ENCODE measurements at places on chromosomes 16 and 17.

DNA sequence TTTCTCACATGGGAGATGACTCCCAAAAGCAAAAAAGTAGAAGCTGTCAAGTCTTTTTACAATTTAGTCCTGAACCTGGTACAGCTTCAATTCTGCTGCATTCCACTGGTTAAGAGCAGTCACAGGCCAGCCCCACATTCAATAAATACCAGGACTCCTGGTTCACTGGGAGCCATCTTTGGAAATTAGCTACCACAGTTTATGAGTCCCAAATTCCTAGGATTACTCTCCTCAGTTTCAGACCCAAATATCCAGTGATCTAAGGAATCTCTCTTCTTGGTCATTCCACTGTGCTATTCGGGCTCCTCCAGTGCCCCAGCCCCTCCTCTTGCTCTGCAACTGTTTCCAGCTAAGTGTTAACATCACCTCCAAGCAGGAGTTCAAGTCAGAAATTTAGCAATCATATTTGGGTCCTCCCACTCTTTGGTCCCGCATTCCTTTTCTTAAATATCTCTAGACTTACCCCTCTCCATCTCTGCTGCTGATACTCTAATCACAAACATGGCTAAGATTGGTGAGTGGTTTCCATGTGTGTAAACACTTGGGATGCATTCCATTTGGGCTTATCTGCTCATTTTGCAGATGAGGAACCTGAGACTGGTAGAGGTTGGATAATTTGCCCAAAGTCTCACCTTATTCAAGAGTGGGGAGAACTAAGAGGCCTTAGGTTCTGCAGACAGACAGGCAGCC, 9.6 kb upstream of the WIPF2 start:
- DNase-seq = peak; percentile 17

DNA sequence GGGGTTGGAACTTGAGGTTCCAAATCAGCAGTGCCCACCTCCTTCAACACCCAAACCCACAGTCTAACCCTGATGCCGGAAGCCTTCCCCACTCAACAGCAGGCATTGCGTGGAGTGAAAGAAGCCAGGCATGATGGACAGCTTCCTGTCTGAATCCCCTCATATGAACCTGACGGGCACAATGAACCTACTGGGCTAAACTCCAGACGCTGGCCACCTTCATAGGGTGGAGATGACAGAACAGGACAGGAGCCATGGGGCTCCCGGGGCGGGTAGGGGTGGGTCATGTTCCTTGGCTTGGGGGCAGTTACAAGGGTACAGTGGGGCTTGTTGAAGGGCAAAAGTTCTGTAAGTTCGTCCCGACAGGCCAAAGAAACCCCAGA, 460 bp upstream of the HSBP1 start:
- DNase-seq = no peak

DNA sequence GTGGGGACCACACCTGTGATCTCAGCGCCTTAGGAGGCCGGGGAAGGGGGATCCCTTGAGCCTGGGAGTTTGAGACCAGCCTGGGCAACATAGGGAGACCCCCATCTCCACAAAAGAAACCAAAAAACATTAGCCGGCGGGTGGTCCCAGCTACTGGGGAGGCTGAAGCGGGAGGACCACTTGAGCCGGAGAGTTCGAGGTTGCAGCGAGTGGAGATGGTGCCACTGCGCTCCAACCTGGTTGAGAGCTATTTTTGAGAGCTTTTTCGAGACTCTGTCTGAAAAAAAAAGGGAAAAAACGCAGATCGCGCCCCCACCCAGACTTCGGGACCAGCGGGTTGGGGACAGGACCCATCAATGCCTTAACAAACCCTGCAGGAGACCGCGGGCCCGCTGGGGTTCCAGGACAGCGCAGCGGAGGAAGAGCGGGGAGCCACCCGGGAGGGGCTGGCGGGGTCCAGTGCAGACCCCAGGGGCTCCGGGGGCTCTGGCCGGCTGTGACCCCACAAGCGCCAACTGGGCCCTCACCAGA, 762 bp upstream of the BAIAP3 start:
- DNase-seq = no peak

DNA sequence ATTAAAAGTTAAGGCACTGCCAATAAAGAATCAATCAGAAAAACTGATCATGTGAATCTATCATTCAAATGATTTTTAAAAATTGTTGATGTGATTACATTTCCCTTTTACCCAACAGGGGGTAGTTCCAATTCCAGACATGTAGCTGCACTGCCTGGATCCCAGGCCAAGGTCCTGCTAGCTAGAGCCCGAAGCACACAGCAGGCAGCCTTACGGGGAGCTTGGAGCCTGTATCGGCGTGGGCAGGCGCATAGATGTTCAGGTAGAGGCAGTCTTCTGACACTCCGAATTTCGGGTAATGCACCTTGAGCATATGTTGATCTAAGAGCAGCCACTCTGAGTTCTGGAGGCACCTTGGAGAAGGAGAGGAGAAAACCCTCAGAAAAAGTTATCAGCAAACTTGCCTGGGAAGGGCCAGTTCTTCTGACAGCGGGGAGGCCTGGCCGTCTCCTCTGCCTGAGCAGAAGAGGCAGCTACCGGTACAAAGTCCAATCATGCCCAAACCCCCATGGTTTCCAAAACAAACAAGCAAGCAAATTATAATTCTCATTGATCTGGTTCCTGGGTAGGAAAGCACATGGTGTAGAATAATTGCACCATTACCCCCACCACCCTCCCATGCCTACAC, 3.6 kb downstream of the CES5A start:
- DNase-seq = no peak

DNA sequence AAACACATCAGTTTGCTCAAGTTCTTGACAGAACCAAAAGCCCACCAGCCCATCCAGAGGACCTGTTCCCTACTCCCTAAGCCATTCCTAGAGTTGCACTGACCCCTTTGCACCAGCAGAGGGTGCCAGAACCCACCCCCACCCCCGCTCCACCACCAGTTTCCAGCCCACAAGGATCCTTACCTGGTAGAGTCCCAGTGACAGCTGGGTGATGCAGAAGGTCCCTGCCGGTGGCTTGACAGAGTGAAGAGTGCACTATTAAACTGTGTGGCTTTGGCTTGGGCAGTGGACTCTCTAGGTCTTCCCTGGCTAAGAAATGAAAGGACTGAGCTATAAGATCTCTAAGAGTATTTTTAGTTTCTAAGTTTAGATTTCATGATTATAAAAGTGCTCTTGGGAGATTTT, 73.3 kb upstream of the MTMR4 start:
- DNase-seq = peak; percentile 55

GRCh38 chr16:70665806-70666735, 19.7 kb downstream of the IL34 start:
- DNase-seq = no peak

DNA sequence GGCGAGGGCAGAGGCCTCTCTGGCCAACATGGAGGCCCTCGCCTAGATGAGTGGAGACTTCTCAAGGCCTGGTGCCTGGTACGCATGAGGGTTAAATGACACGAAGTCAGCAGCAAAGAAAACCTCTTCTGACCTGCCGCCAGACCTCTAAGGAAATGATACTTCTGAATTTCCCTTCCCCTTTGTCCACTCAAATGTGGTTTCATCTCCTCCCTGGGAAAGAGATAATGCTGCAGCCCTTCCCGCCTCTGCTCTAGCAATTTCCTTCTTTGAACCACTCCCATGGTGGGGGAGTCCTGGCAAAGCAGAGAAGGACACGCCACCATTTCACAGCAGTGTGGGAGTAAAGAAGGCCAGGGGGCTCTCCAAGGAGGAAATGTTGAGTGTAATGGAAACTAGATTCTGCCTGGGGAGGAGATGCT, 65.7 kb upstream of the BCAR1 start:
- DNase-seq = peak; percentile 34

GRCh38 chr17:77312061-77312701, 171.4 kb downstream of the SEC14L1 start:
- no peak for DNase-seq

DNA sequence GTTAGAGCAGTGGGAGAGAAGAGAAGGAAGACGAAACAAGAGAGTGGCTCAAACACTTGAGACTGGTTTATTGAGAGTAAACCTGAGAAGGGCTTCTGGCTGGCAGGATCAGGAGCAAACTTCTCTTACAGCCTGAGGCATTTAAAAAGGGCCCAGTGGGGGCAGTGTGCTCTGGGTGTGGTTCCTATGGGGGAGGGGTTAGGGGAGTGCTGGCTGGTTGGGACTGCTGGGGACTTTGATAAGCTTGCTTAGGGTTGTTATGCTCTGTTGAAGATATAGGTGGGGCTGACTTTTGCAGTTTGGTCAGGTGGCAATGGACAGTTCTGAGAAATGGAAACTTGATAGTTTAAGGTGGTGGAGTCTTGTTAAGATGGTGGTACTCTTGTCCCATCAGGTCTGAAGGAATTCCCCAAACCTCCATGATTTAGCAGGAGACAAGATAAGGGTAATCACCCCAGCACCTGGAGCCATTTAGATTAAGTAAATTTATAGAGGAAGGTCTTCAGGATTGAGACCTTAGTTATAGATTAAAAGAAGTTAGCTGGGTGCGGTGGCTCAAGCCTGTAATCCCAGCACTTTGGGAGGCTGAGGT, 79.3 kb downstream of the EMP2 start:
- DNase-seq = no peak

GRCh38 chr16:53999841-54000240, 286.7 kb downstream of the IRX3 start:
- no peak for DNase-seq

DNA sequence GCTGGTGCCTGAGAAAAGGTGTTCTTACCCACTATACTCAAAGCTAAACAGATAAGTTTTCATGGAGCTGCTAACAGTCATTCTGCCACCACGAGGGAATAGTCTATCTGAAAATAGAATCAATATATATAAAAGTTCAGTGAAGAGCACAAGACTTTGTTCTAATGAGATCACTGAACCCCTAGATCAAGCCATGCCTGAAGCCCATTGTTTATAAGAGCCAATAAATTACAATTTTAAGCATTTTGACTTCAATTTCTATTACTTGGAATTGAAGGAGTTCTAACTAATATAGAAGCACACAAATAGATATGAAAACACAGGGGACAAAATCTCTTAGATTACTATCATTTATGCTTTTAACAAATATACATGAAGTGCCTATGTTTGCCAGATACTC, 24.4 kb upstream of the ERCC4 start:
- no peak for DNase-seq

DNA sequence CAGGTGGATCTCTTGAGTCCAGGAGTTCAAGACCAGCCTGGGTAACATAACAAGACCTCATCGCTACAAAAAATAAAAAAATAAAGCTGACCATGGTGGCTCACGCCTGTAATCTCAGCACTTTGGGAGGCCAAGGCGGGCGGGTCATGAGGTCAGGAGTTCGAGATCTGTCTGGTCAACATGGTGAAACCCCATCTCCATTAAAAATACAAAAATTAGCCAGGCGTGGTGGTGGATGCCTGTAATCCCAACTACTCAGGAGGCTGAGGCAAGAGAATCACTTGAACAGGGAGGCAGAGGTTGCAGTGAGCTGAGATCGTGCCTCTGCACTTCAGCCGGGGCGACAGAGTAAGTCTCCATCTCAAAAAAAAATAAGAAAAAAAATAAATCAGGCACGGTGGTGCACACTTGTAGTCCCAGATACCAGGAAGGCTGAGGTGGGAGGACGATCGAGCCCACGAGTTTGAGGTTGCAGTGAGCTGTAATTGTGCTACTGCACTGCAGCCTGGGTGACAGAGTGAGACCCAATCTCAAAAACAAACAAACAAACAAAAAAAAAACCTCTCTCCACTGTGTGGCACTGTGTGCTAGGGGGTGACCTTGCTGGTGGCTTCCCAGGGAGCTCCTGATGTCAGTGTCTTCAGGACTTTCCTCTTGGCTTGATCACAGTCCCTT, 19.8 kb upstream of the MAPK3 start:
- DNase-seq = no peak

DNA sequence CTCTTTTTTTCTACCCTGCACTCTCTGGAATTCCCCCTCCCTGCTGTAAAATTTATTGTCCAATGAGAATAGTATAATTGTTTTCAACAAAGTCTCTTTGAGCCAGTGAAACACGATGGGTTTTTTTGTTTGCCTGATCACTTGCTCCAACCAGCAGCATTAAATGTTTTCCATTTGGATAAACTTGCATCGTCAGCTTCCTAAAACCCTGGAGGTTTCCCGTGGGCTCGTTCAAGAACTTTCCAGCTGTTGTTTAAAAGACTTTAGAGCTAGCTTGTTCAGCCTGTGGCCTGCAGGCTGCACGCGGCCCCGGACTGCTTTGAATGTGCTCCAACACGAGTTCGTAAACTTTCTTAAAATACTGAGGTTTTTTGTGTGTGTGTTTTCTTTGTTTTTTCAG, 14.9 kb downstream of the NAGPA start:
- no peak for DNase-seq

GRCh38 chr17:17580662-17581470, 10.6 kb downstream of the PEMT start:
- peak; percentile 68 for DNase-seq

- DNase-seq = no peak
Observed at GRCh38 chr16:88334778-88335720, 47.7 kb upstream of the ZNF469 start.

- no peak for DNase-seq
Observed at GRCh38 chr16:54822492-54822891, 108.2 kb upstream of the IRX5 start.

DNA sequence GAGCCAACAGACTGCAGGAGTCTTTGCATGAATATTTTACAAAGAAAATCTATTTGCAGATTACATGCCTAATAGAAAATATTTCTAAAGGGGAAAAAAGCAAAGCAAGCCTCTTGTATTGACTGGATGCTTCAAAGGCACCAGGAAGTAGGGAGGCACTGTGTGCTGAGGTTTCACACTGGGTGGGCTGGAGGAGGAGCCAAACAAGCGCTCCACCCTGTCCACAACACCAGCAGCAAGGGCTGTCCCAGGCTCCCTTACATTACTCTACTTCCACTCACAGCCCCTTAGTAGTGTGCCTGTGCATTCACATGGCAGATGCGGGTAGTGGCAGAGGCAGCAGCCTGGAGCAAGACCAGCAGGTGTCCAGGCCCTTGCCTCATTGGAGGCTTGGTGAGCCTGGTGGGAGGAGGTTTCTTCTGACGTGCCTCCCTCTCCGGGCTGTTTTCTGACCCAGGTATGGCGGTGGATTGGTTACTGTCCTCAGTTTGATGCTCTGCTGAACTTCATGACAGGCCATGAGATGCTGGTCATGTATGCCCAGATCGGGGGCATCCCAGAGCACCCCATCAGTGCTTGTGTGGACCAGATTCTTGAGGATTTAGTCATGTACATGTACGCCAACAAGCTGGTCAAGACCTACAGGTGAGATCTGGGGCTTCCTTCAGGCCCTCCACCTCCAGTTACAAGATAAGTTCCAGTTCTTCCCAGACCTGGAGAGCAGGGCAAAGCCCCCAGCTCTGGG, 7.0 kb upstream of the CCNF start:
- no peak for DNase-seq

GRCh38 chr17:61391595-61392291, 7.9 kb upstream of the TBX2 start:
- no peak for DNase-seq

- DNase-seq = no peak
Observed at GRCh38 chr16:61007694-61008093, 1028.5 kb downstream of the CDH8 start.

Measured in cardiac fibroblast (primary cell).